GM13976 (cell line): ENCODE measurements at places on chromosomes 4 and X.

- DNase-seq, result no peak
These were observed 6.0 kb upstream of the VGLL1 start for GRCh38 chrX:136525738-136526606.

DNA sequence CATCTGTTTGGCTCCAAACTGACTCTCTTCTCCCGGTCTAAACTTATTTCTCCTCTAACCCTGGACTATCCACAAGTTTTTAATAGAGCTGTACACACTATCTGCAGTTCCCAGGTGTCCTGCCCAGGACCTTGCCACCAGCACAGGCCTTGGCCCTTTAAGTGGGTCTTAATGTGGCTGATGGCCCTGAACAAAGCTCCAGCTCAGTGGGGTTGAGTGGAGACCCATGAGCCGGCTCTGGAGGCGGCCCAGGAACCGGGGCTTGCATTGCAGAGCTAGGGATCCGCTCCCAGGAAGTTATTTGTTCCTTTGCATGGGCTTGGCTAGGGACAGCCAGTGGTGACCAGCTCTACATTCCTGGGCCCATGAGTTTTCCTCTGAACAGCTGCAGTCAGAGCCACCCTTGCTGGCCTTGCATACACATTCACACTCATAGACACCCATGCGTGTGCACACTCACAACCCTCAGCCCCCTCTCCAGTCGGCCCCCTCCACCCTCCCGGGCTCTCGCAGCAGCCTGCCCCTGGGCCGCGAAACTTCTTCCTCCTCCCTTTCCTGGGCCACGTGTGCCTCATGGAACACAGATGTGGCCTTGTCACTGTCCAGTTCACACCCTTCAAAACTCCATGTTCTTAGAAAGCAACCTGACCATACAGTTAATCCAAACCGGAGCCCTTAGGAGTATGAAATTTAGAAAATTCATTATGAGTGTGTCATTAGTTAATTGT is 58.2 kb downstream of the GPR143 start:
- no peak for DNase-seq

- no peak for DNase-seq
These were observed 12.0 kb upstream of the RBBP7 start for GRCh38 chrX:16882169-16882568.

DNA sequence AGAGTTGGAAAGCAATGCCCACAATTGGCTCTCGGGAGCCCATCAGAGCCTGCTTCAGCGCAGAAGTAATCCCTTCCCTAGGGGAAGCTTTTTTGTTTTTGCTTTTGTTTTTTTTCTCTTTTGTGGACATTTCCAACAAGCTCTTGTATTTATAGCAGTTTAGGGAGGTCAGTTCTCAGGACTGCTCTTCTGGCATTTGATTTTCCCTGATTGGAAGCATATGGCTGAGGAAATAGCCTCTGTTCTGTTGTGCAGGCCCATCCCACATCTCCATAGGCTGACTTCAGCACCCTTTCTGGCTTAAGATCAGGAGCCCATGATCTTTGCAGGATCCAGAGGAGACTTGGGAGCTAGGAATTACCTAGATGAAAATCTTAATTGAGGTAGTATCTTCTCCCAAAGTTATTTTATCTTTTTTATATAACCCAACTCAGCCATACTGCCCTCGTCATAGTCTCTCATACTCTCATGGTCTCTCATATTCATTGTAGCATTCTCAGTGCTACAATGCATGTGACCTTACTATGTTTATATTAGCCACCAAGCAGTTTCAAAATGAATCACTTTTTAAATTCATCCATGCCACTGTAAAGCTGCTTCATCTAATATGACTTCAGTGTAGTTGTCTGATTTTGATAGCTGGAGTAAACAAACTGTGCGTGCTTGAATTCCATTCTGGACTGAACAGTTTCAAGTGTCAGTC is 16.7 kb downstream of the PAGE4 start:
- DNase-seq, result no peak

- DNase-seq, result no peak
These were observed 145.7 kb upstream of the NUDT6 start for GRCh38 chr4:123068081-123068480.

GRCh38 chr4:76991161-76991660 is 41.7 kb downstream of the SEPTIN11 start:
- DNase-seq, result no peak

- no peak for DNase-seq
These were observed 339.1 kb downstream of the ARHGAP10 start for GRCh38 chr4:148071009-148071408.

DNA sequence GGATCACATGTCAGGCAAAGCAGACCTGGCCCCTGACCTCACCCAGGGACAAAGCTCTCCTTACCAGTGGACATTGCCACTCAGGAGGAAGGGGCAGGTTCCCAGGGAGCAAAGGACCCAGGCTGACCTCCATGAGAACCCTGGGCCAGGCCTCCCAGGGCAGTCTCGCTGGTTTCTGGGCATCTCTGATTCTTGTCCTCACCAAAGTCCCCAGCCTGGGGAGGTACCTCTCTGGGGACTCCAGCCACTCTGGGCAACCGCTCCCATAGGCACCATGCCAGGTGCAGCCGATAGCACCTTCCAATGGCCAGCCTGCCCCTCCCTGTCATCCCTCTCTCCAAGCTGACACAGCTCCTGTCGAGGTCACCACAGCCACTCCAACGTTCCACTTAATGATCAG is 7.9 kb downstream of the EVC2 start:
- no peak for DNase-seq

DNA sequence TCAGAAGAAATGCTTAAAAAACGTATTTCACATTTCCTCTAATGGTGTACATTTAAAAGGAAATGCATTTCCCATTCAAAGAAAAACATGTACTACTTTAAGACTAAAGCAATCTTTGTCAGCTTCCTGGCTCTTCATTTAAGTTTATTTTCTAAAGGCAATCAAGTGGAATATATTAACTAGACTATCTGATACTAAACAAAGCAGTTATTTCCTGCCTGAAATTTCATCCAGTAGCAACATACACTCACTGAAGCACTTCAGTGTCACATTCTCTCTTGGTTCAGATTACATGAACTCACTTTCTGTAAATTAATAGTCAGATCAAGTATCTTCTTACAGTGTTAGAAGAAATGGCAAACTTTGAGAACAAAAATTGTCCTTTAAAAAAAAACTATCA is 42.5 kb downstream of the LRBA start:
- no peak for DNase-seq

- no peak for DNase-seq
These were observed 145.5 kb upstream of the FGF13 start for GRCh38 chrX:138856881-138857604.

GRCh38 chr4:40927074-40927473 is 177.3 kb downstream of the NSUN7 start:
- DNase-seq, result no peak

- no peak for DNase-seq
These were observed 139.0 kb downstream of the TSPAN5 start for GRCh38 chr4:98519268-98519977.

GRCh38 chrX:19731307-19731820 is 156.0 kb downstream of the SH3KBP1 start:
- DNase-seq, result no peak

- no peak for DNase-seq
These were observed 2.9 kb downstream of the ARHGAP4 start for GRCh38 chrX:153922932-153923857.

GRCh38 chr4:133759428-133759827 is 442.2 kb downstream of the PABPC4L start:
- no peak for DNase-seq

- DNase-seq, result no peak
These were observed 72.8 kb downstream of the DHX15 start for GRCh38 chr4:24511371-24512063.

- DNase-seq, result no peak
These were observed 72.0 kb downstream of the TSPAN5 start for GRCh38 chr4:98586291-98586961.

DNA sequence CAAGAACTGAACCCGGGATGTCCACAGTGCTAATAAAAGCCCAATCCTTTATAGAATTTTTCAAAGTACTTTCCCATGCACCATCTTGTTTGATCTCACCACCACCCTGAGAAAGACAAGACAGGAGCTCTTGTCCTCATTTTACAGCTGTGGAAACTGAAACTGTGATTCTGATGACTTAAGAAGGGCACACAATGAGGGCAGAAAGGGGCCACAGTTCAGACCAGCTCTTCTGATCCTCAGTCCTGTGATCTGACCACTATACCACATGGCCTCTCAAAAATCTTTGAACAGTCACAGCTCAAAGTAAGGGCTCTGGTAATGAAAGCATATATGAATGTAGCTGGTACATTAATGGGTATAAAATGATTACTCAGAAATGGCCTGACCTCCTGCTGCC is 127.3 kb upstream of the CPEB2 start:
- no peak for DNase-seq
